ENCODE measurements at places on chromosomes 7 and 10.

DNA sequence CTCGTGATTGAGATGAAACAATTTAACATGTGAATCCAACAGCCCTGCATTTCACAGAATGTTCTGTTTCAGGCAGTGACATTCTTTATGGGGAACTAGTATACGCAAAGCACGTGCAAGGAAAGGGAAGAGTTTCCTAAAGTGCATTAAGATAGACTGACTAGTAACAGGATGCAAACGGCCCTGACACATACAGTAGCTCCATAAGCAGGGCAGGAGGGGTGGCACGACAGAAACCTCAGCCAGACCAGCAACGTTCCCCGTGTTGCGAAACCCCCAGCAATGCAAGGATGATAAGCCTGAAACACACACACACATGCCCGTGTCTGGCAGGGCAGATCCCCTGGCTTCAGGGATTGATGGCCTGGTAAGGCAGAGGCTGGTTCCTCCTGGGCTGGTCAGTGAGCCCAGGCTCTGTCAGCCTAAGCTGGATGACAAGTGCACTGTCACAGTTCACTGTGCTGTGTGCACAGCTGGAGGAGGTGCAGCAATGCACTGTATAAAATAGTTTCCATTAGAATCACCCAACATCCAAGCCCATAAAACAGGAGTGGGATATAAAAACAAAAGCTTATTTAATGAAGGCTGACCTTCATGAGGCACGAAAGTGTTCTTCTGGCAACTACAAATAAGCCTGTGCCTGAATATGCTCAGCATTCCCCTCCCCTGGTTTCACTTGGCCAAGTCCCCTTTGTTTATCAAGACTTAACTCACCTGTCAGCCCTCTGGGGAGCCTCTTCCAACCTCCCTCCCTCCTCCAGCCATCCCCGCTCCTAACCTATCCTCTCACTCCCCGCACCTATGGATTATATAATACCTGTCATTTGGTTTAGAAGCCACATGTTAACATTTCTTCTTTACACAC lies 88.8 kb downstream of the GSAP start:
- no peak for DNase-seq

DNA sequence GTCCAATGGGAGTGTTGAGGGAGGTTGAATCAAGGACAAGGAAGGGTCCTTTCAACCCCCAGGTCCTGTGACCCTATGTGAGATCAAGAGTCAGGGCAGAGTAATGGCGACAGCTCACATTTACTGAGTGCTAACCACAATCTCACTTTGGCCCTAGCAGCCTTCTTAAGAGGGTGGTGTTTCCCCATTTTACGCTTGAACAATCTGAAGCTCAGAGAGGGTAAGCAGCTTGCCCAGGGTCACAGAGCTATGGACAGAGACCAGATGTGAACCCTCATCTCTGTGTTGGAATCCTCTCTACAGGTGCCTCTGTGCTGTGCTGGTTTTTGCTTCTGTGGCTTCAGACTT lies 102.0 kb downstream of the GRK5 start:
- no peak for DNase-seq

GRCh38 chr10:121330563-121330962 lies 267.7 kb downstream of the FGFR2 start:
- no peak for DNase-seq

- DNase-seq: no peak
Measured at GRCh38 chr7:64180989-64181388, 26.0 kb upstream of the ZNF735 start.

DNA sequence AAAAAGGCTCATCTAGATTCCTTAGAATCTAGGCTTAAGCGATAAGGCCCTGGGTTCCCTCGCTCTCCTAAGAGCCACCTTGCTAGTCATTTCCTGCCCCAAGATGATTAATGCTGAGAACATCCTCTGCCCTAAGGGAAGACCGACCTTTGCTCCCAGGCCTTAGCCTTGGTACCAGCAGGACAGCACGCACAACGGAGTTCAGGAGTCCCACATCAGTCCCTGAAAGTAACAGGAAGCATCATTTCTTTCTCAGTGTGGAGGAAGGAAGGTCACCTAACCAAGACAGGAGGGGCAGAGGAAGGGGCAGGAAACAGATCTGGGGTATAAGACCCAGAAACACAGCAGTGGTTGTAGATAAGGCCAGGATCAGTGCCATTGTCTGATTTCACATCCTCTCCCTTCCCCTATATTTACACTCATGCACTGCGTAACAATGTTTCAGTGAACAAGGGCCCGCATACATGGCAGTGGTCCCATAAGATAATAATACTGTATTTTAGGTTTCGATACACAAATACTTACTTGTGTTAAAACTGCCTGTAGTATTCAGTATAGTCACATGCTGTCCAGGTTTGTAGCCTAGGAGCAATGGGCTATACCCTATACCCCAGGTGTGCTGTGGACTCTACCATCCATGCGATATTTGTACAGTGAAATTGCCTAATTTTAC lies 8.1 kb upstream of the FAM107B start:
- no peak for DNase-seq

DNA sequence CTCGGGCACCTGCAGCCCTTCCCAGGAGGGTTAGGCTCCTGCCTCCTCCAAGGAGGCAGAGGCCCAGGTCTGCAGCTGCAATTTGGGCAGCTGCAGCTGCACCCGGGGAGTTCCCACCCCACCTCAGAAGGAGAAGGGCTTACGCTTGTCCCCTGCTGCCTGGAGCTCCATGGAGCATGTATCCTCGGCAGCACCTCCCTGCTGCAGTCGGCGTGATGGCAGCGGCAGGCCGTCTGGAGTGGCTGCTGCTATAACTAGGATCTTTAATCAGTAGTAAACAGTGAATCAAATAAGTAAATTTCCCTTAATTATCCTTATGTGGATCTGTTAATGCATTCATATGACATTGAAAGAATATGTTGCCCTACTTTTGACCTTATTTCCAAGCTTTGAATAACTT lies 167.0 kb downstream of the PON1 start:
- DNase-seq: no peak

DNA sequence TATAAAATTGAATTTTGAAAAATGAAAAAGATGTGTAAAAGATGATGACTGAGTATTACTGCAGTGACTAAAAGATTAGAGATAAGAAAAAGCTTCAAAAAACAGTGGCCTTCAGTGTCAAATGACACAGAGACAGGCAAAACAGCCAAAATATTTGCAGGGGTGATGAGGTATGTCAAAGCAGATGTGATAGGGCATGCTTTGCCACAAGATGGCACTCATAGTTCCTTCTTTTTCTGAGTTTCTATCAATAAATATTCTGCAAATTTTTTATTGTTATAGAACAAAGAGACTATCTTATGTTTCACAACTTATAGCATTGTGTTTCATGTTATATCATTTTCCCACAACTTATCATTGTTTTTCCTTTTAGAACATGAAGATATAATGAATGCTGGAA lies 344.1 kb upstream of the HPS1 start:
- no peak for DNase-seq

GRCh38 chr7:104272767-104273384 lies 55.5 kb upstream of the LHFPL3 start:
- DNase-seq: peak; percentile 5

DNA sequence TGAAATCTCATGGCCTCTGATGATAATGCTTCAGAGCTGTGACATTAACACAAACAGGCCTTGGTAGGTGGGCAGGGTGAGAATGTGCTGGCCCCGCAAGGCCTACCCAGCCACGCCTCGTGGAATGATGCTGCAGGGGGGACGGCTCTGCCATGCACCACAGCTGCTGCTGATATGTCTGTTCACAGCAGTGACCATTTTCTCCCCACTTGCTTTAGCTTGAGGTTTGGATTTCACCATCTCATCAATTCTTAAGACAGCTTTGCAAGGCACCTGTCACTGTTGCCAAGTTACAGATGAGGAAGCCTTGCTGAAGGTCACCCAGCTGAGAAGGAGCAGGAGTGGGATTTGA lies 128.3 kb downstream of the PTPN20 start:
- no peak for DNase-seq

- DNase-seq: no peak
Measured at GRCh38 chr7:66507764-66508296, 120.9 kb upstream of the KCTD7 start.

GRCh38 chr10:89419548-89419947 lies 5.2 kb downstream of the IFIT5 start:
- no peak for DNase-seq

- DNase-seq: no peak
Measured at GRCh38 chr7:16649196-16649595, 3.2 kb downstream of the BZW2 start.

DNA sequence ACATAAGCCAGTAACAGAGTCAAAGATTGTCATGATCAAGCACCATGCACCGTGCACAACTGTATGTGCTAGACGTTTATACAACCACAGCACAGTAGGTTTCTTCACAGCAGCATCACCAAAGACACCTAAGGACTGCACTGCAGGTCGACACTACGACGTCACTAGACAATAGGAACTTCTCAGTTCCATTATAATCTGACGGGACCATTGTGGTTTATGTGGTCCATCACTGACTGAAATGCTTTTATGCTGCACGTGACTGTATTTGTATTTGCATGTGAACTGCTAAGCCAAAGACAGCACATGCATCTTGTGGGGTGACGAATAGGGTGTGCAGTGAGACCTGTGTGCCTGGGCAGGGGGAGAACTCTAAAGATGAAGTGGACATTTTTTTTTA lies 164.9 kb downstream of the PARD3 start:
- DNase-seq: no peak

GRCh38 chr7:50652400-50653125 lies 87.4 kb upstream of the DDC start:
- DNase-seq: no peak

DNA sequence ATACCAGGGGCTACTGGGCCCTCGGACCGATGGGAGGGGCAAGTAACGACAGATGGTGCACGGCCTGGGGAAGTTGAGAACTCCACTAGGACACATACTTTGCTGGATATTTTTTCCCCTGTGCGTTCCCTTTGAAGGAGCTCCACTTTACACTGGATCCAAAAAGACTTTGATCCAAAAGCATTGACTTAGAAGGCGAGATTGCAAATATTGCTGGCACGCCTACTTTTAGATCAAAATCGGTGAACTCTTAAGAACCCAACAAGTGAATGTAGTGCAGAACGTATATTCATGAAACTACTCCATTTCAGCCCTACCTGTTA lies 436 bp upstream of the SLC25A13 start:
- no peak for DNase-seq

- no peak for DNase-seq
Measured at GRCh38 chr7:152597507-152597906, 78.4 kb downstream of the XRCC2 start.

- peak; percentile 90 for DNase-seq
Measured at GRCh38 chr10:100743626-100744135, 1.7 kb upstream of the PAX2 start.

DNA sequence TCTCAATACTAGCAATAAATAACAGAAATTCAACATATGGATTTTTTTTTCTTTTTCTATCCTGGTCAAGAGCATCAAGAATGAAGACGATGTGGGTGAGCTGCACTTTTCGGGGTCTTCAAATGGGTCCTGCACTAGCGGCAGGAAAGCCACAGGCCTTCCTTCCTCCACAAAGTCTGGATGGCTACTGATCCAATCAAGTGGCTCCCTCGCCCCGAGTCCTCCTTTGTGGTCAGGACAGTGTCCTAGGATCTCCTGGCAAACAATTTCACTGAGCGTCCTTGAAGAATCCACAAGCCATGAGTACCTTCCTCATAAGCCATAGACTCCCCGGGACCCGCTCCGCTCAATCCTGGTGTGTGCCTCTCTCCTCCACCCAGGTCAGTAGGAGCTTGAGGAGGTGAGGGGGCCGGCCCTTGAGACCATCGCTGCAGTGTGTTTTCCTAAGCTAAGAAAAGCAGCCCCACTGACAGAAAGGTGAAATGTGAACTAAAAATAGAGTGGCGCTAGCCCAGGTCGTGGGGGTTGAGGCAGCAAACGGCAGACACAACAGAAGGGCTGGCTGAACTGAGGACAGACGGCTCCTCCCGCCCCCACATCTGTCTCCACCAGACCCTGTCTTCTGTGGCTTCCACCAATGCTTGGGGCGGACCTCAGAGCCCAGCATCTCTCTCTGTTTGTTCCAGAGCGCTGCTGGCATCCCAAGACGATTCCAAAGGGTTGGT lies 202.3 kb downstream of the HERPUD2 start:
- no peak for DNase-seq

- DNase-seq: no peak
Measured at GRCh38 chr10:69783515-69783914, 18.2 kb upstream of the COL13A1 start.

GRCh38 chr7:88455696-88456095 lies 149.0 kb upstream of the STEAP4 start:
- DNase-seq: no peak

- DNase-seq: no peak
Measured at GRCh38 chr10:92916433-92916832, 68.1 kb downstream of the EXOC6 start.

All from GM19239 (cell line).